Tibial artery (tissue), 4 donors: ENCODE measurements at places on chromosomes 7 and 10.

- no peak overlapping the region for H3K27ac ChIP-seq
- H3K36me3 ChIP-seq, result no peaks in the 10 kb centered on the region
- H3K4me1 ChIP-seq, result no peaks in the 10 kb centered on the region
- no peak overlapping the region for H3K4me3 ChIP-seq
These were observed 669.4 kb downstream of the NXPH1 start for GRCh38 chr7:9102846-9103245.

DNA sequence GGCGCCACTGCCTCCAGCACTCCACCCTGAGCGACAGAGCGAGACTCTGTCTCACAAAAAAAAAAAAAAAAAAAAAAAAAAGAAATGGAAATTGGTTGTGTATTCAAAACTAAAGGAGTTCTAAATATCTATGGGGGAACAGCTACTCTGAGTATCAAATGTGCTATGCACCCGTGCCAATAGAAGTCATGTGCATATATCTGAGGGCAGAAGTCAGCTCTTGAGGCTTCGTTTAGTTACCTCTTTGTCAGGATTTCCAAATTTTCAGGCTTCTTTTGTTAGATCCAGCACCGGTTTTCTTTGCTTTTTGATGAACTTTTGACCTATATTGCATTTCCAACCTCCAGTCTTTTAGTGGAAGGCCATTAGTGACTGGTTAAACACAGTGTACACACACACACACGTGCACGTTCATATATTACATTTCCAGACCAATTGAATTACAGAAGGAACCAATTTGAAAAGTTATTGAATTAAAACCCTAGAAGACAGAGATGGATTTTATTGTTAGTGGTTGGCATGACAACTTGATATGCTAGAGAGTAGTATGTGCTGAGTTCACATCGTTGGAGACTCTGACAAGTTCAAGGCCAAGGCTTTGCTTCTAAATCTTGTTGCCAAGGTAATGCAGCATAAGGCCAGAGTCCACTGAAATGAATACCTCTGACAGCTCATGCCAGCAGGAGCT lies 33.1 kb upstream of the ADD3 start:
- no peaks in the 10 kb centered on the region for H3K36me3 ChIP-seq
- no peak overlapping the region for H3K27ac ChIP-seq
- peaks cover 20% of the 10 kb centered on the region for H3K4me1 ChIP-seq
- H3K27me3 ChIP-seq, result no peaks in the 10 kb centered on the region

GRCh38 chr10:124732931-124733570 lies 11.1 kb downstream of the FAM53B start:
- DNase-seq, result peak; percentile 89
- H3K4me3 ChIP-seq, result no peak overlapping the region
- no peaks in the 10 kb centered on the region for H3K36me3 ChIP-seq
- no peaks in the 10 kb centered on the region for H3K4me1 ChIP-seq

DNA sequence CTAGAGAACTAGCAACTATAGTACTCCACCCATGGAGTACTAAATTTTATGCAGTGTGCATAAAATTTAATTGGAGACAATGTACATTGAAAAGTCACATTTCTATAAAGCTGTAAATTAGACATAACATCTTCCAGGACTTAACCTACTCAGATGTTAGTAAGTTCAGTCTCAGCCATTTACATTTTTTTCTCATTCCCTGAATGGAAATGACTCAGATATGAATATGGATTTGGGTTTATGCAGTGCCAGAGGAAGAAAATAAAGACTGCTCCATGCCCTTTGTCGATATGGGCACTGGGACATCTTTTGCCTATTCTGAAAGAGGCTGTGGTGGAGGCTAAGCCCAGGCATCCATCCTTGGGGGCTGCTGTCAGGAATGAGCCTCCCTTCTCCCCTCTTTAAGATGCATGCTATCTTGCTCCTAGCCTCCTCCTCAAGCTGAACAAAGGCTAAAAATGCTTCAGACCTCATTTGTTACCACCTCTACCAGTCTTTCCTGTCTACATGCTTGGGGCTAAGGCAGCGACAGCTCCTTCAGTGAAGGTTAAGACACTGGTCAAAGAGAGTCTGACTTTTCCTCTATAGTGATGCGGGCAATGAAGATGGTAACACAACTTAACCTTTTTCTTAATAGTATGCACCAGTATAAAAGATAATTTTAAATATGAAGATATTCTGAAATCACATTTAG lies 486.8 kb upstream of the ANKRD30A start:
- no peaks in the 10 kb centered on the region for H3K36me3 ChIP-seq
- no peaks in the 10 kb centered on the region for H3K27me3 ChIP-seq
- no peak overlapping the region for H3K27ac ChIP-seq

DNA sequence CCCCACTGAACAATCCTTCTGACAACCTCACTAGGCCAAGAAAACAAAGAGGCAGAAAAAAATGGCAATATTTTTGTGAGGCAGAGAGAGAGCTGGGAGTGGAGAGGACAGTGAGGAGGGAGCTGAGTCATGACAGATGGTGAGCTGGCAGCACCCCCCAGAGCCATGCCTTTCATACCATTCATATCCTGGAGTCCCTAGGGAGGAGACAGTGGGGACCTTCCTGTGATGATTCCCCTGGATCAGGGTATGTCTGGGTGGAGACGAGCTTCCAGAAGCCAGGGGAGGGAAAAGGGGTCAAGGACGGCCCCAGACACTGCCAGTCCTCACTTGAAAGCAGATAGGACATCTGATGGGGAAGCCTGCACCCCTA lies 160.5 kb downstream of the ADAM12 start:
- H3K27ac ChIP-seq, result no peak overlapping the region
- no peak overlapping the region for H3K4me3 ChIP-seq
- no peaks in the 10 kb centered on the region for H3K4me1 ChIP-seq

DNA sequence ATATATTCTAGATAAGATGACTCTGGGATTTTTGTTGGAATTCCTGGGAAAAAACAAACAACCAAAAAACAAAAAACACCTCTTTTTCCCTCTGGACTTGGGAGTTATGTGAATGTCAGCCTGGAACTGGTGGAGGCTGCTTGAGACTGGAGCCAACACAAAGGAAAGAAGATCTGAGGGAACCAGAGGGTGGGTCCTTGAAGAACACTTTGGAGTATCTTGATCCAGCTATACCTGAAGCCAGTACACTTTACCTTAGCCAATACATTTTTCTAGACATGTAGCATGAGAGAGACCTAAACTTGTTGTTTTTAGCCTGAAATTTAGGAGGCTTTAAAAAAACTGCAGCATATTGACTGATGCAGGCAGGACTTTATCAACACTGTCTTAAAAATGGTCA lies 5.9 kb upstream of the LAMB1 start:
- no peaks in the 10 kb centered on the region for H3K36me3 ChIP-seq
- DNase-seq, result no peak
- no peaks in the 10 kb centered on the region for H3K27me3 ChIP-seq
- peaks cover under 1% of the 10 kb centered on the region for H3K4me1 ChIP-seq
- H3K27ac ChIP-seq, result no peak overlapping the region
- H3K4me3 ChIP-seq, result no peak overlapping the region

DNA sequence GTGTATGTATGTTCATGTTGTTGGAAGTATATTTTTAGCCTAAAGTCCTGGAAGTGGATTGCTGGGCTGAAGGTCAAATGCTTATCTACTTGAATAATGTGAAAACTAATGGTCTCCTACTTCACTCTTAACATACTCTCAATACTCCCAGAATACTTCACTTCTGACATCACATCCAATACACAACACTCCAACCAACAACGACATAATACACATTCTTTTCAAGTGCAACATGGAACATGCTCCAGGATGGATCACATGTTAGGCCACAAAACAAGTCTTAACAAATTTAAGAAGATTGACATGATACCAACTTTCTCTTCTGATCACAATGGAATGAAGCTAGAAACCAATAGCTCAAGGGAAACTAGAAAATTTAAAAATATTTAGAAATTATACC lies 126.9 kb upstream of the ADCY1 start:
- H3K4me1 ChIP-seq, result no peaks in the 10 kb centered on the region
- H3K27me3 ChIP-seq, result no peaks in the 10 kb centered on the region
- H3K27ac ChIP-seq, result no peak overlapping the region

DNA sequence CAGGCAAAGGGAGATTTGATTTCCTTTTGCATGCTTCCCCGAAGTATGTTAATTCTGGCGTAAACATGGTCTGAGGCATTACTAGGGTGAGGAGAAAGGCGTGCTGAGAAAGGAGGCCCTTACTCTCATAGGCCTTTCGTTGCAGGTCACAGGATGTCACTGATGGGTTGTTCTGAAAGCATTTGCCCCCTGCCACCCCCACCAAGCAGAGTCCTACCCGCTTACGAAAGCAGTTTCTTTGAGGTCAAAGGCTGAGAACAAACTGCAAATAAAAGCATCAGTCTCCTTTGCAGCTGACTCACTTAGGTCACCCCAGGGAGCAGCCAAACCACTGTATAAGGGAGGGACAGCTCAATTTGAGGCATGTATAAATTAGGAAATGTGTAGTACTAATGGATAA lies 57.1 kb downstream of the BPGM start:
- H3K27ac ChIP-seq, result peak overlapping the region; percentile 90
- peaks cover 33% of the 10 kb centered on the region for H3K4me1 ChIP-seq
- no peaks in the 10 kb centered on the region for H3K36me3 ChIP-seq
- peak; percentile 50 for DNase-seq
- H3K27me3 ChIP-seq, result no peaks in the 10 kb centered on the region
- no peak overlapping the region for H3K4me3 ChIP-seq

GRCh38 chr10:11112718-11113117 lies 95.0 kb downstream of the CELF2 start:
- no peak for DNase-seq
- H3K36me3 ChIP-seq, result no peaks in the 10 kb centered on the region
- H3K27me3 ChIP-seq, result no peaks in the 10 kb centered on the region

DNA sequence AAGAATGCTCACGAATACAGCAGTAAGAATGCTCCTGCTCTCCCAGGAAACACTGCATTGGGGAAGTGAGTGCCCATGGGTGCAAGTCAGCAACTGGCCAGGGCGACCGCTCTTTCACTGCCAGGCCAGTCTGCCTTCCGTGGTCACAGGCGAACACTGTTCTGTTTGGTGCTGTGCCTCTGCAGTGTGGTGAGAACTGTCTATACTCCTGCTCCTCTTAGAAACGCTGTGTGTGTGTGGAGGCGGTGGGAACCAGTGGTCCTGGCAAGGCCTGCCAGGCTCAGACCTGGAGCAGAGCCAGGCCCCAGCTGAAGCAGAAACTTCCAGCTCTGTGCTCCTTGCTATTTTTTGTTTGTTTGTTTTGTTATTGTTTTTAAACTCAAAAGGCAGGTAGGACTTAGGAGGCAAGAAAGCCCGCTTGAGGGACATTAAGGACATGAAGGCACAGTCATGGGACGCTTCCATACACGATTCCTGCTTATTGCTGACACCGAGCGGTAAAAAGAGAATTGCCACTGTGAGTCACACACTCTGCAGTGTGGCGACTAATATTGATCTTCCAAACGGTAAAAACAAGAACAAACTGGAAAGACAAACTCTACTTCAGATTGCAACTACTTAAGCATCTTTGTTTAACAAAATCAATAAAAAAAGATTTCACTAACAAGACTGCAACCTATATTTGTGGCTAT lies 430.8 kb downstream of the DNAJB6 start:
- no peak overlapping the region for H3K27ac ChIP-seq
- no peaks in the 10 kb centered on the region for H3K4me1 ChIP-seq
- H3K4me3 ChIP-seq, result no peak overlapping the region
- DNase-seq, result no peak
- H3K36me3 ChIP-seq, result no peaks in the 10 kb centered on the region

- DNase-seq, result no peak
- no peaks in the 10 kb centered on the region for H3K27me3 ChIP-seq
- no peak overlapping the region for H3K27ac ChIP-seq
- H3K4me1 ChIP-seq, result peaks cover 6% of the 10 kb centered on the region
These were observed 6.5 kb upstream of the MCU start for GRCh38 chr10:72685264-72685921.

DNA sequence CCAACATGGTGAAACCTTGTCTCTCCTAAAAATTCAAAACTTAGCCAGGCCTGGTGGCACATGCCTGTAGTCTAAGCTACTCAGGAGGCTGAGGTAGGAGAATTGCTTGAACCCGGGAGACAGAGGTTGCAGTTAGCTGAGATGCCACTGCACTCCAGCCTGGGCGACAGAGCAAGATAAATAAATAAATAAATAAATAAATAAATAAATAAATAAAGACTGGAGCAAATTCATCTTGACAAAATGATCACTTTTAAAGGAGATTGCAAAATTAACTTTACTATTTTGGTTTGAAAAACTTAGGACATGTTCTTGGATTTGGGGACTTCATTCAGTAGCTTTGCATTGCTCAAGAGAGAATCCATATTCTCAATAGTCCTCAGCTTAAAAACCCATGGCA lies 137.0 kb downstream of the SEMA3A start:
- no peak overlapping the region for H3K4me3 ChIP-seq
- H3K36me3 ChIP-seq, result no peaks in the 10 kb centered on the region
- H3K27ac ChIP-seq, result no peak overlapping the region
- H3K27me3 ChIP-seq, result no peaks in the 10 kb centered on the region

- no peak overlapping the region for H3K27ac ChIP-seq
- no peak for DNase-seq
- no peak overlapping the region for H3K4me3 ChIP-seq
- H3K27me3 ChIP-seq, result no peaks in the 10 kb centered on the region
- H3K4me1 ChIP-seq, result peaks cover 23% of the 10 kb centered on the region
These were observed 177.4 kb upstream of the CDCA7L start for GRCh38 chr7:22123139-22123538.

DNA sequence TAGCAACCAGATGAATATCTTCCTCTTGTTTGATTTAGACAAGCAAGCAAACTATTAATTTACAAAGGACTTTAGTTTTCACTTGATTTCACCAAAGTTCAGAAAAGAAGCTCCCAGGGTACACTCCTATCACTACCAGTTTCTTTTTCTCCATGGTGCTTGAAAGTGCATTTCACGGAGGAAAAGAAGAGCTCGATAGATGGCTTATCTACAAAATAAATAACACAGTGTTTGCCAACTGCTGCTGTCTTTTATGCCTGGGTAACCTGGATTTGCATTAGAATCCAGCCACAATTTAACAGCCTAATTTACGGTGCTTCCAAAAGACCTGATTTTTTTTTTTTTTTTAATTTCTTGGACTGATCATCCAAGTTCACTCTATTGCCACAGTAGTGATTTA lies 275.7 kb downstream of the GPR37 start:
- DNase-seq, result no peak
- H3K4me3 ChIP-seq, result no peak overlapping the region
- no peaks in the 10 kb centered on the region for H3K36me3 ChIP-seq
- no peaks in the 10 kb centered on the region for H3K27me3 ChIP-seq
- no peaks in the 10 kb centered on the region for H3K4me1 ChIP-seq

GRCh38 chr10:113078282-113078907 lies 128.3 kb downstream of the TCF7L2 start:
- no peak overlapping the region for H3K4me3 ChIP-seq
- no peak overlapping the region for H3K27ac ChIP-seq
- H3K27me3 ChIP-seq, result no peaks in the 10 kb centered on the region
- no peaks in the 10 kb centered on the region for H3K4me1 ChIP-seq
